ENCODE measurements at places on chromosomes 5 and 9. TPM values are rescaled to one million over a fixed set of nuclear protein-coding genes. Genes with fewer than 3 reads are reported as not detected.

TMEM215 gene
- total RNA-seq, result not detected

PLEKHG4B gene
- total RNA-seq, result 0.78 TPM

RMND5B gene
- total RNA-seq, result 30.4 TPM

ZNF484 gene
- total RNA-seq, result 1.8 TPM

STING1 gene
- total RNA-seq, result 1.2 TPM

FCN2 gene
- total RNA-seq, result not detected

SPEF2 gene
- 1.9 TPM for total RNA-seq

SAPCD2 gene
- total RNA-seq, result 28.6 TPM

CYSRT1 gene
- total RNA-seq, result 3.5 TPM

PRUNE2 gene
- total RNA-seq, result not detected
